ENCODE measurements at places on chromosomes 11 and 22.

DNA sequence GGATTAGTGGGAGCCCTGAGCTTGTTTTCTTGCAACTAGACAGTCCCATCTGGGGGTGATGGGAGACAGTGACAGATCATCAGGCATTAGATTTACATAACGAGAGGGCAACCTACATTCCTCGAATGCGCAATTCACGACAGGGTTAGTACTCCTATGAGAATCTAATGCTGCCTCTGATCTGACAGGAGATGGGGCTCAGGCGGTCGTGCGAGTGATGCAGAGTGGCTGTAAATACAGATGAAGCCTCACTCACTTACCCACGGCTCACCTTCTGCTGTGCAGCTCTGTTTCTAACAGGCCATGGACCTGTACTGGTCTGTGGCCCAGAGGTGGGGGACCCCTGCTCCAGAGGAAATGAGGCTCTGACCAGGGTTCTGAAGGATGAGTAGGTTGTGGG lies 125.5 kb downstream of the FBXO7 start:
- no peak for DNase-seq

- DNase-seq: no peak
Measured at GRCh38 chr11:20112291-20113148, 47.8 kb downstream of the DBX1 start.

DNA sequence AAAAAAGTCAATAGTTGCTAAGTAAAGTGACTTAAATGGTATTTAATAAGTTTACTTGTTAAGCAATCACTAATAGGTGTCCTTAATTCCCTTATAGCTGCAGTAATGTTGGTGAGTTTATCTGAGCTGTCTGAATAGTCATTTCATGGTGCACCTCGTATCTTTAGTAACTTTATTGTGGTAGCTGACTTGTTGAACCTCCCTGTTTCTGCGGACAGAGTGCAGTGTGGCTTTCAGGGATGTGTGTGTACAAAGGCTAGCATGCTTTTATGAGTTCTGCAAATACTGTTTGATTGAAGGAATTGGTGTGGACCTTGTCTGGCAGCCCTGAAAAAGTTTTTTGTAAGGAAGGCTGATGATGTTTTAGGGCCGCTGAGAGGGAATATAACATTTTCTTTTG lies 2.6 kb downstream of the ZNRF3 start:
- no peak for DNase-seq

DNA sequence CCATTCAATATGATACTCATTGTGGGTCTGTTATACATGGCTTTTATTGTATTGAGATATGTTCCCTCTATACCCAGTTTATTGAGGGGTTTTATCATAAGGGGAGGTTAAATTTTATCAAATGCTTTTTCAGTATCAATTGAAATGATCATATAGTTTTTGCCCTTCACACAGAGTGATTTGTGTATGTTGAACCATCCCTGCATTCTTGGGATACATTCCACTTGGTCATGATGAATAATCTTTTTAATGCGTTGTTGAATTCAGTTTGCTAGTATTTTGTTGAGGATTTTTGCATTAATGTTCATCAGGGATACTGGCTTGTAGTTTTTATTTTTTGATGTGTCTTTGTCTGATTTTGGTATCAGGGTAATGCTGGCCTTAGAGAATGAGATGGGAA lies 98.0 kb downstream of the ATG16L2 start:
- DNase-seq: no peak

DNA sequence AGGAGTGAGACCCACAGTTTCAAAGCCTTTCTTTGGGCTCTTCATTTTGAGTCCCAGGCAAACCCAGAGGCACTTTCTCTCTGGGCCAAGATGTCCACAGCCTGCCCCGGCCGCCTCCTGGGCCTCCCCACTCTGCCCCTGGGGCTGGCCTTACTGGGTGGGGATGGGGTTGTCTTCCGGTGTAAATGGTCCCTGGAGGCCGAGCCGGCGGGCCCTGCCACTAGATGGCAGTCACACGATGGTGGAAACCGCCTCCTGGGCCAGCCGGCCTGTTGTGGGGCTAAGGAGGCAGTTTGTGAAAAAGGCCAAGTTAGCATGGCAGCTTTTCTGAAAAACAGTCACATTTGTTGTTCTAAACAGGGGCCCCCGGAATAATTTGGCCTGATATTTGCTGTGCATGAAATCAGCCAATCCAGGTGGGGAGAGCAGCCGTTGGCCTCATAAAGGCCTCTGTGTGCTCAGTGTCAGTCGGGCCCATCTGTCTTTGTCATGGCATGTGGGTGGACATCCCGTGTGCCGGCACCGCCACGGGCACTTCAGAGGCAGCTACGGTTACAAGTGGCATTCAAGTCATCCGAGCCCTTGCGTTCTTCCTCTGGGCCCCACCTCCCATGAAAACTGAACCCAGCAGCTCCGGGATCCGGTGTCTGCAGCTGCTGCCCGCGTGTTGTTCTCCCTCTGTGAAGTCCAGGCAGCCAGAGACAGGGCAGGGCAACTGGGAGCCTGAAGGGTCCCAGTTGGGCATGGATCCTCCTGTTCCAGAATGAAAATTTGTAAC lies 6.5 kb downstream of the MRPL23 start:
- DNase-seq: no peak

DNA sequence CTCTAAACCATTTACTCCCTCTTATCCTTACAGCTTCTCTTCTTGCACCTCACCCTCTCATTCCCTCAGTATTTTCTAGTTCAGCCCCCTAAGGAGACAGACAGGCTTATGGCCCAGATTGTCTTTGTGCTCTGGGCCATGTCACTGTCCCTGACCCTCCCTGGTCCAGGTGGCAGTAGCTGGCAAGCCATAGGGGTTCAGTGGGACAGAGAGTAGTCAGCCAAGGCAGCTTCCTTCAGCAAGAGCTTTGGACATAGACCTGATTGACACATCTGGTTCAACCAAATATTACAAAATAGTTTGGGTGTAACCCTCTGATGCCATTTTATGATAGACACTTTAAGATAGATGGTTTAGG lies 53.9 kb downstream of the NCAM1 start:
- DNase-seq: no peak

- DNase-seq: no peak
Measured at GRCh38 chr11:127233998-127234397, 233.4 kb upstream of the KIRREL3 start.

- no peak for DNase-seq
Measured at GRCh38 chr11:80443177-80443576, 1002.3 kb upstream of the TENM4 start.

- no peak for DNase-seq
Measured at GRCh38 chr11:120188811-120189455, 21.9 kb upstream of the OAF start.

GRCh38 chr11:116958246-116958645 lies 120.8 kb upstream of the APOA1 start:
- DNase-seq: no peak

DNA sequence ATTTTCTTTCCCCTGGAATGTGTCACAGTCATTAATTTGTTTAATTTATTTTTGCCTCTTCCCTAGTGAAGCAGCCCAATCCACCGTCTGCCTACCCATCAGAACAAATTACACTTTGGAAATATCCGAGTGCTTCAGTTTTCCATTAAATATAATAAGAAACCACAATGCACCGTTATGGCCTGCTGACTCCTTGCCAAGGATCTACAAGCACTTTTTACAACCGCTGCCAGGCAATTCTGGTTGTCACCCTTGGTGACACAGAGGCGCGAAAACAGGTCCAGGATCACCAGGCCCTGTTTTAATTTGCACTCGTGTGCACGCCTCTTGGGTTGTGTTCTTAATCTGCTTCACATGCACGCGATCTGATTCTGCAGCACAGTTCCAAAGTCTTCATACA lies 43.9 kb downstream of the KIRREL3 start:
- DNase-seq: no peak

GRCh38 chr11:123176785-123177184 lies 18.3 kb downstream of the CLMP start:
- no peak for DNase-seq

DNA sequence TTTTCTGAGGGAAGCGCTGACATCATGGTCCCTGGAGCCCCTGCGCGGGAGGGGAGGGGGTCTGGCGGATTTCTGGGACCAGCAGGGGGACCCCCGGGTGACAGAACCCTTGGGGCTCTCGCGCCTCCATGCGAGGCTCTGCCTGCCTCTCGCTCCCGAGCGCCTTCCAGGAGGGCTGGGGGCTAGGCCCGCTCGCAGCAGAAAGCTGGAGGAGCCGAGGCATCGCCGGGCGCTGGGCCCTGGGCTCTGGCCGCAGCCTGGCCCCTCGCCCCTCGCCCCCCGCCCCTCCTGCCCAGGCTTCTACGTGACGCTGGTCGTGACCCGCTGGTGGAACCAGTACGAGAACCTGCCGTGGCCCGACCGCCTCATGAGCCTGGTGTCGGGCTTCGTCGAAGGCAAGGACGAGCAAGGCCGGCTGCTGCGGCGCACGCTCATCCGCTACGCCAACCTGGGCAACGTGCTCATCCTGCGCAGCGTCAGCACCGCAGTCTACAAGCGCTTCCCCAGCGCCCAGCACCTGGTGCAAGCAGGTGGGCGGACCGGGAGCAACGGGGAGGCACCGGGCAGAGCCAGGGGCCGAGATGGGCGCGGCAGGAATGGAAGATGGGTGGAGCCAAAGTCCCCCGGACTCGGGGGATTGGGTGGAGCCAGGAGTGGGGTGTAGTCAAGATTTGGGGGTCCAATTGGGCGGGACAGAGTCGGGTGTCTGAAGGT lies 5.4 kb downstream of the BEST1 start:
- no peak for DNase-seq

DNA sequence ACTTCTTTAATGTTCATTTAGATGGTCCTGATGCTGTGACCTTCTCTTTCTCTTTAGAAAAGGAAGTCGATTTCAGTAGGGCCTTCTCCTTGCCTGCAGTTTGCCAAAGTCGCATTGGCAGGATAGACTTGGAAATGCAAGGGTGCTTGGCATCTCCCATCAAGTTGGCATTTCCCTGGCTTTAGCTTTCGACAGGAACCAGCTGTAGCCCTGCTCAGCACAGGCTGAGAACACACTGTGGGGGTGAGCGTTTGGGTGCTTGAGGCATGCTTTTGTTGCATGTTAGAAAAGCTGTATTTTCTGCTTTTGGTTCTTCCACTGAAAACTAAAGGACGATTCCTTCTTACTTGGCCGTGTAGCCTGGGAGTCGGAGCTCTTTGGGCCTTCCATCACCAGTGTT lies 37.7 kb downstream of the LDLRAD3 start:
- DNase-seq: no peak

DNA sequence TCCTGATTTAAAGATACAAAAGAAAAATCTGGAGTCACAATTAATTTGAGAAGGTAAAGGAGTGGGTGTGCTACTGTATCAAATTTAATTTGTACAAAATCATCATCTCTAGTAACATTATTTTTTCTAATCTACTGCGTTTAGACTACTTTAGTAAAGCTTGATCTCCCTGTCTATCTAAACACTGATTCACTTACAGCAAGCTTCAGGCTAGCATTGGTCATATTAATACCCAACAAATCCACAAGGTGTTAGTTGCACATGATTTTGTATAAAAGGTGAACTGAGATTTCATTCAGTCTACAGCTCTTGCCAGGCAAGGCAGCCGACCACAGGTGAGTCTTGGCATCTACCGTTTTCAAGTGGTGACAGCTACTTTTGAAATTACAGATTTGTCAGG lies at the start of gene FSHB:
FSHB (plus strand) TSS at position 301 of the 400 bp plus-strand sequence. CDS start 889 bp downstream, outside the sequence.
- DNase-seq: no peak

- DNase-seq: no peak
Measured at GRCh38 chr11:13207665-13208594, 69.7 kb upstream of the BMAL1 start.
